K562 (cell line): ENCODE measurements at places on chromosomes 13 and 19. TPM values are rescaled to one million over a fixed set of nuclear protein-coding genes. Genes with fewer than 3 reads are reported as not detected.

GRIK5 gene
- total RNA-seq: 0.51 and 0.58 TPM in 2 replicates

PROZ gene
- not detected in 2 replicates for total RNA-seq

ALOX5AP gene
- total RNA-seq: 0.31 TPM in 1 of 2 replicates, not detected in the other

PLIN4 gene
- total RNA-seq: 0.09 TPM in 2 replicates

SLITRK1 gene
- not detected in 2 replicates for total RNA-seq

SHISA7 gene
- 0.34 and 0.40 TPM in 2 replicates for total RNA-seq

TEAD2 gene
- total RNA-seq: 19.5 and 20.7 TPM in 2 replicates

TMEM145 gene
- 2.8 and 5.5 TPM in 2 replicates for total RNA-seq

KRTDAP gene
- not detected in 2 replicates for total RNA-seq

PGLYRP2 gene
- total RNA-seq: not detected in 2 replicates

SOX1 gene
- total RNA-seq: not detected in 2 replicates

ZNF615 gene
- total RNA-seq: 2.2 and 3.0 TPM in 2 replicates

ZNF534 gene
- 0.29 and 0.40 TPM in 2 replicates for total RNA-seq
